NCI-H446 (cell line): ENCODE measurements at places on chromosomes 4 and X.

GRCh38 chr4:54784161-54784671 lies 126.5 kb downstream of the KIT start:
- DNase-seq: no peak

DNA sequence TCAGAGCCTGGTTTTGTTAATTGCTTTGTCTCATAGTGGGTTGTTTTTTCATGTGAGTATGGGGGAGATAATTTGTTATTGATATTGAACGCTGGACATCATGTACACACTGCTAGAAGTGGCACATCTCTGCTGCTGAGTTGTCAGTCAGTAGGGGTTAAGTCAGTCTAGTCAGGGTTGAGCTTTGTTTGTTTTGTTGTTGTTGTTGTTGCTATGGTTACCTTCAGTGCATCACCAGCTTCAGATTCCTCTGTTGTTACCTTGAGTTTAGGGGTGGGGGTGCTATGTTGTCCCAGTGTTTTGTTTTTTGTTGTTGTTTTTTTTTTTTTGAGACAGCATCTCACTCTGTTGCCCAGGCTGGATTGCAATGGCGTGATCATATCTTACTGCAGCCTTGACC lies 9.9 kb downstream of the YIPF6 start:
- no peak for DNase-seq

DNA sequence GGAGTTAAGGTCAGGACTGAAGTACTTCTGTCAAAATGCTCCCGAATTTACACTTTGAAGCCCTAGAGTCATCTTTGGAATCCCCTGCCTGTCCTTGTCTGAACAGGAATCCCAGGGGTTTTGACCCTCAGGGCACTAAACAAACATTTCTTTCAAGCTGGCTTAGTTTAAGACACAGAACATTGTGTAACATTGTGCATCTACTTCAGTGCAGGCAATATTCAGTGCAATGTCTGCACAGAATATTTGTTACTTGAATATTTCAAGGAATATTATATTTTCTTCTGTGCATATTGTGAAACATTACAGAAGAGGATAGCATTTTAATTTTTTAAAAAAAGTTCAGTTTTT lies 763.4 kb downstream of the PCDH18 start:
- no peak for DNase-seq

DNA sequence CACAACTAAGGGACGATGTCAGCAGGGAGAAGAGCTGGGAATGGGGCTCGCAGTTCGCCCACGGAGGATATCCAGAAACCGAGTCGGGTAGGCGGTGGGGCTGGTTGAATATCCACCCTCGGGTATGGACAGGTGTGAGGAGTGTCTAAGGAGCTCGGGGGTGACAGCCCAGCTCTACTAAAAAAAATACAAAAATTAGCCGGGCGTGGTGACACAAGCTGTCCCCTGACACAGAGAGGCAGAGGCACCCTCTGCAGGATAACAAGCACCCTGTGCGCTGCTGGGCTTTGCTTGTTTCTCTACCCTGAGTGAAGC lies 12.2 kb upstream of the ASMTL start:
- no peak for DNase-seq

DNA sequence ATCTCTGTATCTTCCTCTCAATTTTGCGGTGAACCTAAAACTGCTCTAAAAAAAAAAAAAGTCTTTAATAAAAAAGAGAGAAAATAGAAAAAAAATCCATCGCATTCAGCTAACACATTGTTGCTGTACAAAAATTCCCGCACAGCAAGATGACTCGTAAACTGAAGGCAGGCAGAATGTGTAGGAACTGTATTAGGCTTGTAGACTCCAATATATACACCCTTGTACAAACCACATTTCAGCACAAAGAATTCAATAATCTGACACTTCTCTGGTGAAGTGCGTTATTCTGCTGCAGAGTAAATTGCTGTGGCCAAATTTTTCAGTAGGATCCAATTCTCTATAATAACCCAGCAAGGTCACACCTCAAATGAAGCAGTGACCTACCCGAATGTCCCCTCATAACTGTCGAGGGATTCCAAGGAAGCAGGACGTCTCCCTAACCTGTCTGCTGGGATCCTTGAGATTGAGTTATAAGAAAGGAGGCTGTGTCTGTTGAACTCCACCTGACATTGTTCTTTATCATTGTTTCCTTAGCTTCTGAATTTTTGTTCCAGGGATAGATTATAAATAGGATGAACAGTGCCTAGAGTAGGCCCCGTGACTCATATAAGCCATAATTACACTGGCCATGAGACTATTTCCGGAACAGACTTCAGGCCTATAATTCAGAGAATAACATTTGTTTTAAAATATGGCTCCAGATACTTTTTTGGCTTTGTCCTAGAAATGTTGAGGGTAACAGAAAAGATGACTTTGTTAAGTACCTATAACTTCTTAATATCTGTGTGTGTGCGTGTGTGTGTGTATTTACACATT lies 348.3 kb downstream of the PCDH7 start:
- no peak for DNase-seq

DNA sequence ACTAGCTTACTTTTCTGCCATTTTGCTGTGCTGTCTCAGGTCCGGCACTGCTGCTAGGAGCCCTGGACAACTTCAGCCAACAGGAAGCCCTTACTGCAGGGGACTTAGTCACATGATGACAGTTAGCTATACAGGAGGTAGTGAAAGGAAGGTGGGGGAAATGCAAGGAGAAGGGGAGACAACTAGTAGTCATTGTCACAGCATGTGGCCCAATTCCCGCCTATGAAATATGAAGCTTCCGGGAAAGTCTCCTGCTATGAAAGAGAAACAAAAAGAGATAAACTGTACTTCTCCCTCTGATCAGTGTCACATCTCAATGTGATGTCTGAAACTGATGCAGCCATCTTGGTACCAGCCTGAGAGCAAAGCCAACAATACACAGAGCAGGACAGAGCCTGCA lies 71.6 kb downstream of the AMELX start:
- DNase-seq: no peak

DNA sequence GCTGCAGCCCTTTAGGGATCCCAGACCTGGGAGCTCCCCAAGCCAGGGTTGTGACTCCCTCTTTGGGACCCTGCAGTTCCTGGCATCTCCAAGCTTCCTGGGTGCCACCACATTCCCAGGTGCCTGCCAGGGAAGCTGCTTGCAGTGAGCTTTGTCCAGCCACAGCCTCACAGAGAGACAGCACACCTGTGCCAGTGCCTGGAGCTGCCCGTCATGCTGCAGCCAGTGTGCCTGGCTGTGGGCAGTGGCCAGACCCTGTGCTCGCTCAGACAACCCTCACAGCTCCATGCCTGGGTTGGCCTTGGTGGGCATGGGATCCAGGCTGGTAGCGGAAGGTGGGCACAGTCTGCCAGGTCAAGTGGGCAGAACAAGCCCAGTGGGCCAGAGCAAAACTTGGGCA lies 36.0 kb downstream of the TMPRSS11A start:
- DNase-seq: no peak

- DNase-seq: no peak
Measured at GRCh38 chr4:8514391-8514790, 65.8 kb upstream of the GPR78 start.

DNA sequence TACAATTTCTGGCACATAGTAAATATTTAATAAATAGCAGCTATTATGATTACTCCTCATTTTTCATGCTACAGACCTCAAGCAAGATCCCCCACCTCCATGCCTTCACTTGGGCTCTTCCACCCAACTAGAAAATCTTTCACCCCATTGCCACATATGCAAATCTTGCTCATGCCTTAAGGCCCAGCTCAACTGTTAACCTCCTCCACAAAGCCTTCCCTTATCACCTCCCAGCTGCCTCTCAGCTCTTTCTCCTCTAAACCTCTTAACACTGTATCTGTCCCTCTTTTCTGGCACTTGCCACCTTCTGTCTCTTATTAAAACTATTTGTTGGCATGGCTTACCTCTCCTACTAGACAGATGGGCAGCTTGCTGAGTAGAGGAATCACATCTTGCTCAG lies 51.5 kb downstream of the PJA1 start:
- DNase-seq: no peak

GRCh38 chr4:147761218-147761883 lies 29.5 kb downstream of the ARHGAP10 start:
- DNase-seq: no peak

GRCh38 chr4:111492496-111492895 lies 652.8 kb upstream of the FAM241A start:
- DNase-seq: no peak
